ENCODE measurements at places on chromosomes 6 and 20.
A peak's percentile ranks its signal among the peaks of the same experiment; 100 is the strongest.

DNA sequence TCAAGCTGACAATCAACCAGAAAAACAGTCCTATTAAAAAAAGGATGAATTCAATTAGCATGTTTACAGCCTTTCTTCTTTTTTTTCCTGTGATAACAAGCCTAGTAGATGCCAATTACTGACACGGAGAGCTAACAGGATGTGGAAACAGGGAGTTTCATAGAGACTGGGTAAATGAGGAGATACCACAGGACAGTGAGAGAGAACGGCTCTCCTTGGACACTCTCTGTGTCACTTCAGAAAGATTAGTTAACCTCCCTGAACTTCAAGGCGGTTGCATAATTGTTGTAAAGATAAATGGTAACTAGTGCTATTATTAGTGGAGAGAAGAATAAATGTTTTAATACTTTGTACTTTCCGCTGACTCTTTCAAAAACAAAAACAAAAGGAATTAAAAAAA, 14.8 kb downstream of the SLC17A5 start:
- DNase-seq: no peak

GRCh38 chr20:19735446-19735845, 22.6 kb upstream of the RIN2 start:
- DNase-seq: no peak

DNA sequence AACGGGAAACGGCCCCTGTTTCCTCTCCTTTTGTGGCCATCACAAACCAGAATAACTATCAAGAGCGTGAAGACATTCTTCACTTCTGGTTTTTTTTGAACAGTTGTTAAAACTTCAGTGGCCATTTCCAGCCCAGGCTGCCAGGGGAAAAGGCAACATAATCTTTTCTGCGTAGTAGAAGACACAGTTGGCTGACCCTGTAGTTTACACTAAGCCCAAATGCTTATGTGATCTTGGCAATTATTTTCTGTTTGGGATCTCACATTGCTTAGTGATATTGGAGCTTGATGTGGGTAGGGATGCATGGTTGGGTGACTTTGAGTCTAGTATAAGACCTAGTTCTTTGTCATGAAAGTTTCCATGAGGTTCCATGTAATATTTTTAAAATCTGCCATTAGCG, 449.4 kb upstream of the CDH4 start:
- DNase-seq: no peak

DNA sequence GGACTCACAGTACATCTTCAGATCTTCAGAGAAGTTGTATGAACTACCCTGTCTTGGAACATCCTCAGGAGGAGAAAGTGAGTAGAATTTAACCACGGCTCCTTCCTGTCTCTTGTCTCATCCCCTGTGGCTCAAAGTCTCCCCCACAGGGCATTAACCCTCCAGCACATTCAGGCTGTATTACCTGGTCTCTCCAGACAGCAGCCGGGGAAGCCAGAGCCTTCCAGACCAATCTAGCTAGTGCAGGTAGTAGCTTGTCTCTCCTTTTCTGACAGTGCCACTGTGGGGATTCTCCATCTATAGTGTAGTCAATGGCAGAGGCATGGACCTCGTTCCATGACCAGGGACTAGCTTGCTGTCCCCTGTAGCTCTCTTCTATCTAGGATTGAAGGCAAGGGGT, 16.9 kb upstream of the ELMO2 start:
- DNase-seq: no peak

DNA sequence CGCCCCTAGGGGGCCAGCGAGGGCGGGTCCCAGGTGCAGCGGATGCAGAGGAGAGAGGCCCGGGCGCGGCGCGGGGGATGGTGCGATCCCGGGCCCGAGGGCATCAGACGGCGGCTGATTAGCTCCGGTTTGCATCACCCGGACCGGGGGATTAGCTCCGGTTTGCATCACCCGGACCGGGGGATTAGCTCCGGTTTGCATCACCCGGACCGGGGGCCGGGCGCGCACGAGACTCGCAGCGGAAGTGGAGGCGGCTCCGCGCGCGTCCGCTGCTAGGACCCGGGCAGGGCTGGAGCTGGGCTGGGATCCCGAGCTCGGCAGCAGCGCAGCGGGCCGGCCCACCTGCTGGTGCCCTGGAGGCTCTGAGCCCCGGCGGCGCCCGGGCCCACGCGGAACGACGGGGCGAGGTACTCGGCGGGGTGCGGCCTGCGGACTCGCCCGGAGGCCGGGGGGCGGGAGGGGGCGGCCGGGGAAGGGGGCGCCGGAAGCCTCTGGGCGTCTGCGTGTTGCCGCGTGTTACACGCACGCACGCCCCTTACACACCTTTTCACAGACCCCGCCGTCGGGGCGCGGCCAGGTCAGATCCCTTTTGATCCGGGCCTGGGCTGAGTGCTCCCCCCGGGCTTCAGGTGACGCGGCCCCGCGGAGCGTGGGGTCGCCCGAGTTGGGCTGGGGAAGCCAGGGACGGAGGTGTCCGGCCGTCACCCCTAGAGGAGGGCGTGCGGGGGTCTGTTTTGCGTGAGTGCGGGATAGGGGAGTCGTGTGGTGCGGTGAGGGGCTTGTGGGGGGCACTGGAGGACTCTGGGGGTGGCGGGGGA, 412 bp downstream of the TRIB3 start:
- peak; percentile 55 for DNase-seq

DNA sequence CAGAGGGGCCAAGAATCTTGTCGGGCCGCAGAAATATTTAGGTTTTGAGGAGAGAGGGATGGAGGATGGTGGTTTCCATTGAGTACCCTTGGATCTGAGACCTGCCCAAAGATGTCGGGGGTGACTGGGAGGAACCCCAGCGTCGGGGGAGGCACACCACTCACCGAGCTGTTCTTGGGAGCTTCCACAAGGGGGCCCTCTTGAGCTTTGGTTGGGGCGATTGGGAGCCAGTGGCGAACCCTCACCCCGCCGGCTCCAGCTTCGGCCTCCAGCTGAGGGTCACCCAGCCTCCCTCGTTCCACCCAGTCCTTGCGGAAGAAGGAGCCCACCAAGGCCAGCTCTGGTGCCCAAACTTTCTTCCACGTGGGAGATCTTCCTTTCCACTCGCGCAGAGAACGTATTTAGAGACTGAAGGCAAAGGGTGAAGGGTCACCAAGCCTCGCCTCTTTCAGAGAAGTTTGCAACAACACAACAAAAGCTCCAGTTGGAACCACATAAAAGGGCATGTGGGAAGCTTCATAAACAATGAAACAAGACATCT, 33.6 kb downstream of the APCDD1L start:
- peak; percentile 50 for DNase-seq

DNA sequence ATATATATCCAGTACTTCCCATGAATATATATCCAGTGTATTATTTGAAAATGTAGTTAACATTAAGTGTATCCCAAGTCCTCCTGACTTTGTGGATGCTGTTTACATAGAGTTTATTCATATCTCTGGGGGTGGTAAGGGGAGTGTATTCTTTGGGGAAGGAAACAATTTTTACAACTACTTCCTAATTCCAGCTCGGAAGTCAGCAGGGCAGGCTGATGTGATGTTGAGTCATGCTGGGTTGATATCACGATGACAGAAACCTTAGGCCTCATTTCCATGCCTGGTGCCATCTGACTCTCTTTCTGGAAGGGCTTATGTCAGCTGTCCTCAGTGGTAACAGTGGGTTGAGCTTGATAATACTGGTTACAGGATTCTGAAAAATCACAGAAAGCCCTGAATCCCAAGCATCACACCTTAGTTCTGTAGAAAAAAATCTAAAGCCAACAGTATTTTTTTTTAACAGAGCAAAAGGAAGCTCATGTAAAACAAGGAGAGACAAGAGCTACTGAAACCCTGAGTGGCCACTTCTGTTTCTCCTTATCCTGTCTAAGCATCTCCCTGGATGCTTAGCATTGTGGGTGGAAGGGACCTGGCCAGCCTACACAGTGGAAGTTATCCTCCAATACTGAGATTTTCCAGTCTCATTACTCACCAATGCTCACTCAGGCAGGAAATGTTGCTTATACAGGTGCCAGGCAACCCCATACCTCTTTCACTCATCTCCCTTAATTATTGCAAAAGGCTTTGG, 75.2 kb upstream of the IYD start:
- no peak for DNase-seq

GRCh38 chr6:1839361-1839760, 229.6 kb downstream of the FOXC1 start:
- DNase-seq: no peak

DNA sequence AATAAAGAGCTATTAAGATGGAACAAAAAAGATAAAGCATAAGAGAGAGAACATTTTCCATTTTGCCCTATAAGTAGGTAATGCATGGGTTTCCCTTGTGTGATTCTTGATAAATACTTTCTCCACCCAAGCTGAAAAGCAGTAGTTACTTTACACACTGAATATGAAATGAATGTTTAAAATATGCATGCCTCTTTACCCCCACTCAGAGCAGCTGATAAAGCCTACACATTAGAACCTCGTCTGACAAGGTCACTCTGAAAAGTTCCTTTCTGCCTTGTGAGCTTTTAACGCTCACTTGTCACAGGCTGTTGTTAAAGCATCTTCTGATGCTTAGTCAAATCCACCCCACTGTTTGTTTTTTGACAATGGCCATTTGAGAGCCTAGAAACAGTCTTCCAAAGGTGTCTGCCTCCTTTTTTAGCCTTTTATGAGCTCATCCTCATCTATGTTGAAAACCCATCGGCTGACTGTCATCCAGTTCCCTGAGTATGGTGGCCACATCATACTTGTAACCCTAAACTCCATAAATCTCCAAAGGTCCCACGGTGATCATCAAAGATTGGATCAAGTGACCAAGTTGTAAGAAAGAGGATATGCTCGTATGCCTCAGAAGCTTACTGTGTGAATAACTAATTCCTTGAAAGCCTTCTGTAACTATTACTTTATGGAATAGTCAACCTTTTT, 102.8 kb downstream of the ATXN1 start:
- no peak for DNase-seq

DNA sequence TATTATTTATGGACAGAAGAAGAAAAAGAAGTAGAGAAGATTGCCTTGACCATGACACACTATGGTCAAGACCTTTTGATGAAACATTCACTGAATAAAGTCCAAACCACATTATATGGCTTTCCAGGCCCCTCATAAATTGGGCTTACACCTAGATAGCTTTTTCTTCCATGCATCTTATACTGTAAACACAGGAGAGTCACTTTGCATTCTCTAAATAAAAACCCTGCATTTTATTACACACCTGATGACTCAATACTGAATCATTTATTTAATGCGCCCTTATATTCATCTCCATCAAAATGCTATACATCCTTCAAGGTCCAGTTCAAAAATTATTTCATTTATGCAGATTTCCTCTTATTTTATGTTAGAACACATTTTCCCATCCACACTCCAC, 78.0 kb downstream of the COL21A1 start:
- no peak for DNase-seq

DNA sequence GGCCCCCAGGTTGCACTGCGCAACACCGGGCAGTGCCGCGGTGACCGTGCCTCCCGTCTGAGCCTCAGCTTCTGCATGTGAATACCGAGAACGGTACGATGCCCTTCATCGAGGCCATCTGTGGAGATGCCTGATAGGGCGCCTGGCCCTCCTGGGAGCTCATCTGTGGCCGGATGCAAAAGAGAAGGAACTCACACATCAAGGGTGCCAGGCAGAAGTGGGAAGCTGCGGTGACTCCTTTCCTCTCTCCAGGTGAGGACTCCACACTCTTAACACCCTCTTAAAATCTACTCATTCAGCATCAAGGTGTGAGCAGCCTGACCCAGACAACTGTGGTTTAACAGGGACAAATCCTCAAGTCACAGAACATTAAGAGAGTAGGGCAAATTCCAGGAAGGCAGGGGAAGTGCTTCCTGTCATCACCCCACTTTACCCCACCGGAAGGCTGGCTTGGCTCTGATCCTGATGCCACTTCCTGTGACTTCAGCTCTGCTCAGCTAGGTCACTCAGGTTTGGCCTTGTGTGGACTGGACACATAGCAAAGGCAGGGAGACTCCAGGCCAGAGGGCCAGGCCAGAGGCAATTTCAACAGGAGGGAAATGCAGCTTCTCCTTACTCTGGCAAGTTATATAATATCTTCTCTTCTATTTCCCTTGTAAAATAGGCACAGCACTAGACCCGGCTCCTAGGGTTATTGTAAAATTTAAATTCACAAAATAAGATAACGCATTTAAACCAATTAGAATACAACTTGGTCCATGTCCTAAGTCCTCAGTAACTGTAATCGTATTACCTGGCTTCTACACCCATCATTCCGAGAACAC, 69.4 kb downstream of the CPNE5 start:
- no peak for DNase-seq

DNA sequence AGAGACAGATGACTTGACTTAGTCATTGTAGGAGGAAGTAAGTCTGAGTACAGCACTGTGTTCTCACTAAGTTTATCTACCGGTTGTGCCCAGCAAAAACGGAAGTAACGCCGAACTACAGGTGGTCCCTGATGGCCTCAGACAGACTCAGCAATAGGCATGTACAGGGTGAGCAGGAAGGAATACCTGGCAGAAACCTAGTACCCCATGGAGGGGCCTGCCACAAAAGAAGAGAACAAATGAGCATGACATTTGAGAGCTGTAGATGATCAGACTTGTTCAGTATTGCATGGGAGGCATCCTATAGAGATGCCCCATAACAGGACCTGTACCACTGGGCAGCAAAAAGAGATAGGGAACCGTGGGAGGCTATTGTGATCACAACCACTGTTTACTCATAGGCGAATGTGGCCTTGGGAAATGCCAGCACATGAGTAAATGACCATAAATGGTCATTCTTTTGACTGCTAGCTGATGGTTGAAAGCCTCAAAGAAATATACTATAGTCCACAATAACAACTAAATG, 106.4 kb upstream of the TAB2 start:
- DNase-seq: no peak

- DNase-seq: no peak
Observed at GRCh38 chr6:142292166-142292924, 9.5 kb upstream of the ADGRG6 start.

- DNase-seq: no peak
Observed at GRCh38 chr6:13304580-13305260, 23.6 kb downstream of the TBC1D7 start.

DNA sequence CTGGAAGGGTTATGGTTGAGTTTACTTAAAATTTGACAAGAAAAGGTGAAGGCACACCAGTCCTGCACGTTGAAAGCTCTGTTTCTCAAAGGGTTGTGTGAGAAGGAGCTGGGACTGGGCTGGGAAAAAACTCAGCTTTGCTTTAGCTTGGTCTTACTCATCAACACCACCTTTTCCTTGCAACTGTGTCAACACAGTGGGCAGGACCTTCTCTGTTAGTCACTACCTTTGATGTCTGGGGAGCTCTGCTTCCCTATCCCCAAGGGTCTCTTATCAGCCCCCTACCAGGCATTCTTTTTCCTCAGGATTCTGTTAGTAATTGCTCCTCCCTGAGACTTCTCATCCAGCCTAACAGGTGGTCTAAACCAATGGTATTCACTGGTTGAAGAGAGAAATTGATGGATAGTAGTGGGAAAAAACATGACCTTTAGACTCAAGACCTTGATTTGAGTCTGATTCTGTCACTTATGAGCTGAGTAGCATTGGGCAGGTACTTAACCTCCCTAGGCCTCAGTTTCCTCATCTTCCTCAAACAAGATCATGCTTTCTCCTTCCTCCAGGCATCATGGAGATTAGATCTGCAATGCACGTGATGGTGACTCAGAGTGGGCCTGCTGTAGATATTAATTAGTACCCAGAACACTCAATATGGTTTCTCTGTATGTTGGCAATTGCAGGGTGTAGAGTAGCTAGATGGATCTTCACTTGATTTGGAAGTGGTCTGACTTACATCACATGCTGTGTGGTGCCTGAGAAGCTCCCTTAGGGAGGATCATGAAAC, 17.2 kb upstream of the FOXA2 start:
- DNase-seq: no peak
